ENCODE measurements at places on chromosomes 1 and 21.

GRCh38 chr1:226061841-226062557 lies 517 bp upstream of the H3-3A start:
- peak; percentile 87 for DNase-seq

- DNase-seq = peak; percentile 89
Measured at GRCh38 chr1:174795806-174796205, 203.9 kb upstream of the CACYBP start.

DNA sequence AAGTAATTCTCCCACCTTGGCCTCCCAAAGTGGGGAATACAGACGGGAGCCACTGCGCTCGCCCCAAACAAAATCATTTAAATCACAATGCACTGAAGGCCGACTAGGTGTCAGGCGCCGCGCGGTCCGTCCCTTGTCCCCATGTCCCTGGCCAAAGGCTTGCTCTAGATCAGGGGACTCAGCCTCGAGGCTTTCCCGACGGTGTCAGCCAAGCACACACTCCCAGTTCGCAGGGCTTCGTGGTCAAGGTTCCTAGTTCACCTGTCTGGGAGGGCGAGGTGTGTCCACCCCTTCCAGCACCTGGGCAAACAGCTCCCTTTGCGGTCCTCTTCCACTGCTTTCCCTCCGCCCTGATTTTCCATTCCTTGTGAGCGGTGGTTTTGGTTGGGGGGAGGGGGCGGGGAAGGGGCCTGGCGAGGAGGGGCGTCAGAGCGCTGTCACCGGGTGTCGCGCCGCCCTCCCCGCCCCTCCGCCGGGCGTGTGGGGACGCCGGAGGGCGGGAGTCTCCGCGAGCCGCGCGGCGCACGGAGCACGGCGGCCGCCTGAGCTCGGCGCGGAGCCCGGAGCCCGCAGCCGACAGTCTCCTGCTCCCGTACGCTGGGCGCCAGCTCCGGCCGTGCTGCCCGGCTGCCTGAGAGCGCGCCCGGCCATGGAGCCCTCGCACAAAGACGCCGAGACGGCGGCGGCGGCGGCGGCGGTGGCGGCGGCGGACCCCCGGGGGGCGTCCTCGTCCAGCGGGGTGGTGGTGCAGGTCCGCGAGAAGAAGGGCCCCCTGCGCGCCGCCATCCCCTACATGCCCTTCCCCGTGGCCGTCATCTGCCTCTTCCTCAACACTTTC lies at the start of gene STUM:
TSS of gene STUM (plus strand) at position 509 of the 838 bp plus-strand sequence. CDS start at position 650, 141 bp downstream.
- DNase-seq = peak; percentile 18

DNA sequence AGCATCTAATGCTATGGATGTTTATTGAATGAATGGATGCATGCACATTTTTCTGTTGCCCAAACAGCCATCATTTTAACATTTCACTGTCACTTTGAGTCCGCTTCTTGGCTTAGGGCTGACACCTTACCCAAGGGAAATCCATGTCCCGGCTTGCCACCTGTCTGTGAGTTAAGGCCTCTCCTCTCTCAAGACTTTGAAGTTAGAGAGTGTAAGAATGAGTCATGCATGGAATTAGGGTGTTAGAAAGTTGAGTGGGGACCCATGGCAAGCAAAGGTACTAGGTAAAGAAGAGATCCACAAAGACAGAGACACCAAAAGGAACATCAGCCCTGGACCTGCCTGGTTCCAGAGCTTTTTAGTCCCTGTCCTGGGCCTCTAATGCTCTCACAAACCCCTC lies 35.1 kb downstream of the ATP1A1 start:
- no peak for DNase-seq

- no peak for DNase-seq
Measured at GRCh38 chr1:180507795-180508724, 5.7 kb upstream of the ACBD6 start.

GRCh38 chr1:21845646-21846641 lies 33.9 kb downstream of the LDLRAD2 start:
- no peak for DNase-seq

All from kidney tubule cell (primary cell).